Fibroblast of villous mesenchyme (primary cell): ENCODE measurements at places on chromosomes 1 and 21.

DNA sequence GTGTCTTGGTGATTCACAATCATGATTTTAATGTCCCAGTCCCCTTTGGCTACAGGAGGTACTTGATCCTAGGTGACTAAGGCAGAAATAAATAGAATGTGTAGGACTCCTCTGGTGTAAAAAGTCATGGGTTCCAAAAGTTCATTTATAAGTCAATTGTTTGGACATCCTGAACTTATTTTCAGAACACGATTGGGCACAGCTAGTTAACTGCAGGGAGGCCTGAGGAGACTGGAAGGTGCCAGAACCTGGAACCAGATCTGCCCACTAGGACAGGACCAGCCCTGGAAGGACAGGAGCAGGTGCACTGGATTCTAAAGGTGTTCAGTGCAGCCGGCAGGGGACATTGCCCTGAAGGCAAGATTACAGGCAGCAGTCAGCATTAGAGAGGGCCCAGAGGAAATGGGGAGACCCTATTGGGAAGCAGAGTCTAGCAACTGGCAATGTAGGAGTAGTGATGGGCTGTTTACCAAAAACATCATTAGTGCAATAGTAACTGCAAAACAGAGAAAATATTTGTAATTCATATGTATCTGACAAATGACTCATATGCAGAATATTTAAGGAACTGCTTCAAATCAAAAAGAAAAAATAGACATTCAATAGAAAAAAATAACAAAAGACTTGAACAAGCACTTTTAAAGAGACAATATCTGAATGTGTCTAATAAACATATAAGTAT lies 23.6 kb upstream of the HEATR1 start:
- DNase-seq, result no peak

DNA sequence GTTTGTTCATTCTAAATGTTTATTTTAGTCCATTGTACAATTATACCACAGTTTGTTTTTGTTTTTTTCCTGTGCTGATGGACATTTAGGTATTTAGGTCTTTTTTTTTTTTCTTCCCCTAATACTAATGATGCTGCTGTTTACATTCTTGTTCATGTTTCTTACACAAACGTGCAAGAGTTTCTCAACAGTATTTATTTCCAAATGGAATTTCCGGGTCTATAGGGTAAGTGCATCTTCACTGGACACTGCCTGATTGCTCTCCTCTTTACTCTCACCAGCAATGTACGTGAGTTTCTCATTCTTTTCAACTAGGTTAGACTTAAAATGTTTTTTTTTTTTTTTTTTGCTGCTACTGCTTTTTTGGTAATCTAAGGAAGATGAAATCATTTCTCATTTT lies 122.7 kb downstream of the PPP1R12B start:
- DNase-seq, result peak; percentile 63

GRCh38 chr1:22534951-22535350 lies 28.3 kb upstream of the EPHA8 start:
- no peak for DNase-seq

DNA sequence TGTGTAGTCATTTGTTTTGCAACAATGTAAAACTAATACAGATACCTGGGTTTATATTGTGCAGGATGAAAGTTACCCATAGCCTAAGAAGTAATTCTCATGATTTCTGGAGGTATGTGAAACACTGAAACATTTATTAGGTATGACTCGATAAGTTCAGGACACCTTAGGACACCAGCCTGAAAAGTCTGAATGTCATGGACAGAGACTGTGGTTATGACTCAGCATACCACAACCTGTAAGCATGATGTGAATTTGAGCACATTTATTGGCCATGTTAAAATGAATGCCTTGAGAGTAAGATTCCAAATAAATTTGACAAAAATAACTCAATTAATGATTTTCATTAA lies 1471.7 kb upstream of the B3GALT2 start:
- no peak for DNase-seq

DNA sequence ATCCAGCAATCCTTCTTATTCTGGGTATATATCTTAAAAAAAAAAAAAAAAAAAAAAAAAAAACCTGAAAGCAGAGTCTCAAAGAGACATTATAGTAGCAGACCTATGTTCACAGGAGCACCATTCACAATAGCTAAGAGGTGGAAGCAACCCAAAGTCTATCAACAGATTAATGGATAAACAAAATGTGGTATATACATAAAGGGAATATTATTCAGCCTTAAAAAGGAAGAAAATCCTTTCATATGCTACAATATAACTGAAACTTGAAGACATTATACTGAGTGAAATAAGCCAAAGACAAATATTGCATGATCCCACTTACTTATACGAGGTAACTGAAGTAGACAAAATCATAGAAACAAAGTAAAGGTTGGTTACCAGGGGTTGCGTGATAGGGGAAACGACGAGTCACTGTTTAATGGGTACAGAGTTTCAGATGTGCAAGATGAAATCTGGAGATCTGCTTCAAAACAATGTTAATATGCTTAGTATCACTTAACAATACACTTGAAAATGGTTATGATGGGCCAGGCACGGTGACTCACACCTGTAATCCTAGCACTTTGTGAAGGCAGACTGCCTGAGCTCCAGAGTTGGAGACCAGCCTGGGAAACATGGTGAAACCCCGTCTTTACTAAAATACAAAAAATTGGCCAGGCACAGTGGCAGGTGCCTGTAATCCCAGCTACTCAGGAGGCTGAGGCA lies 29.5 kb downstream of the PIK3R3 start:
- DNase-seq, result no peak

- no peak for DNase-seq
These were observed 164.4 kb downstream of the GIPC2 start for GRCh38 chr1:78210175-78210574.

GRCh38 chr1:22364764-22365163 lies 86.9 kb upstream of the ZBTB40 start:
- no peak for DNase-seq

GRCh38 chr1:109096120-109096519 lies 5.6 kb downstream of the TMEM167B start:
- no peak for DNase-seq

DNA sequence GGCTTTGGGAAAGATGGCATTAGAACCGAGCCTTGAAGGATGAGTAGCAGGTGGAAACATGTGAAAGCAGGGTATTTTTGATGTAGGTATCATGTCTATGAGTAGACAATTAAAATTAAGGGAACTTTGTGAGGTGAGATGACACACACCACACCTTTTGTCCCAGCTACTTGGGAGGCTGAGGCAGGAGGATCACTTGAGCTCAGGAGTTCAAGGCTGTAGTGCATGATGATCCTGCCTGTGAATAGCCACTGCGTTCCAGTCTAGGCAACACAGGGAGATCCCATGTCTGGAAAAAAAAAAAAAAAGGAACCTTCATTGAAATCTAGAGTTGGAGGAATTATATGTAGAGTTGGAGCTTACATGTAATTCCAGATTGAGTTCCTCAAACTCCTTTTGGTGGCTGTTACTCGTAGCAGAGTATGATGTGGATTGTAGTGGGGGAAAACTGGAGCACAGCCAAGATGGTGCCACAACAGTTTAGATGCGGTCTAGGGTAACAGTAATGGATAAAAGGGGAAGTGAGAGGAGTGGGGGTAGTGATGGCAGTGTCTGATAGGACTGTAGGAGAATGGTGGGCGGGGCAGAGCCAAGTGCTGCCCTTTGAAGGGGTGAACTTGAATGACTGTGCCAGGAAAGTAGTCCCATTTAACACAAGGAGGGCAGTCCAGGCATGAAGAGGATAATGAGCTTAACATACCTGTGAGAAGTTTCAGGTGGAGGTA lies 17.4 kb downstream of the AK4 start:
- no peak for DNase-seq

GRCh38 chr1:171890131-171890530 lies 48.8 kb downstream of the DNM3 start:
- no peak for DNase-seq

DNA sequence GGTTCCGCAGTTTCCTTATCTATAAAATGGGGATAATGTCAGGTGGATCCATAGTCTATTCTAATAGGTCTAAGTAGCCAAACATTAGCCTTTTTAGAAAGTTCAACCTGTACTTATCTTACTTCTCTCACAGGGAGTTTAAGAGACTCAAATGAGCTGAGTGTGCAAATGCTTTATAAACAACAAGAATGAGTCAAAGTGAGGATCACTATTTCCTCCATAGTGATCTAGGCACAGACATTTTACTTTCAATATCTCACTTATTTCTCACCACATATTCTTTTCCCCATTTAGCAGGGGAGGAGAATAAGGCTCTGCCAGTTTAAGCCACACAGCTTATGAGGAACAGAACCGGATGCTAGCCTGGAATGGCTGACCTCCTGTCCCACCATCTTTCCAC lies 92.1 kb upstream of the LMO4 start:
- DNase-seq, result no peak

- peak; percentile 46 for DNase-seq
These were observed 204.9 kb downstream of the KCNJ6 start for GRCh38 chr21:37711286-37711829.

DNA sequence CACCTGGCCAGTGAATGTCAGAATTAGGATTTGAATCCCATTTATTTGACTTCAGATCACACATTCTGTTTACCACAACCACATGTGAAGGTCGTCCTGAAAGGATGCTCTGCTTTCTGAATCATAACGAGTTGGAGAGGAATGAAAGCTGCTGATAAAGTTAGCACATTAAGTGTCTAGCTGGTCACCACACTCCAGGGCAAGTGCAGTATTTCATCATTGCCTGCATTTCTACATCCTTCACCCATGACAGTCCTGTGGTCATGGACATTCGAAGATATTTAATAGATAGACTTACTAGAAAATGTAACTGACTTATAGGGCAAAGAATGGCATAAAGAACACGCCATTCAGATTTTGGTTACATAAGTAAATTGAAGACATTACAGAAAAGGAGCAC lies 52.7 kb upstream of the ST6GALNAC3 start:
- no peak for DNase-seq

GRCh38 chr1:181604482-181605249 lies 121.3 kb downstream of the CACNA1E start:
- no peak for DNase-seq

DNA sequence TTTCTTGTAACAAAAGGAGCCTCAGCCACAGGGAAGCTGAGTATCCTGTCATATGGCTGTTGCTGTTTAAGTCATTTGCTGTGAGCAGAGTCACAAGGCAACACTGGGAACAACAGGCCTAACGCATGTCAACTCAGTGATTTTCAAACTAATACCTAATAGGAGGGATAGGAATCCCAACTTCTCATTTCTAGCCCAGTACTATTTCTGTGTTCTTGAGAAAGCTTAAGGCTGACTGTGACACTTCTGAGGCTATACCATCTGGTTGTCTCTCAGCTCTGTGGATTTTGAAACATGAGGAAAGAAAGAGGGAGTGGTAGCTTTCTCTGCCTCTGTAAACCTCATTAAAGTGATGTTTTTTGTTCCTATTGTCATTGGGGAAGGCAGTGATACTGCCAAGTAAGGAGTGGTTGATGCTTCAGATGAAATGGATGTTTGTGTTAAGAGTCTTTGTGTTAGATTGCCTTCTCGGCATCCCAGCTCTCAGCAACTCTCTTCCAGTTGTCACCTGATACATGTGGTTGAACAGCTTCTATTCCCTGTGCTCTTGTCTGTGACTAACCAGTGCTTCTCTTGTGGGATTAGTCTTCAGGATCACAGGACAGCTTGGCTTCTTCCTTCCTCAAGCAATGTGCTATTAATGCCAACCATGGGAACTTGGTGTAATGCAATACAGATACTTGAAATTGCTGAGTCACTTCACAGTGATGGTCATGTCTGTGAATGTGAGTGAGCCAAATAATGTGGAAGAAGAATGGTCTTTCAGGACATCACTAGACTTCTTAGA lies 166.8 kb upstream of the IVNS1ABP start:
- peak; percentile 48 for DNase-seq

DNA sequence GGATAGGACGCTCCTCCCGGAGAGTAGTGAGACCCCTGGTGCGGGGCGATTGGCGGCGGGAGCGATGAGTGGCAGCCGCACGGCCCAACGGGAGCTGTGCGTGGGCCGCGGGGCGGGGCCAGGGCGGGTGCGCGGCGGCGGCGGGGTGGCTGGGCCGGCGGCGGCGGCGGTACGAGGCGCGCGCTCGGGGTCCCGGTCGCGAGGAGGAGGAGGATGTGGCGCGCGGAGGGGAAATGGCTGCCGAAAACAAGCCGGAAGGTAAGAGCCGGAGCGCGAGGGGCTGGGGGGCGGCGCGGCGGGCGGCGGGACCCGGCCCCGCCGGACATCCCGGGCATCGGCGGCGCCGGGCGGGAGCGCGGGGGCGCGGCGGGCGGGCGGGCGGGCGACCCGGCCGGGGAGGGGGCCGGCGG lies at the start of gene CAMTA1:
TSS of gene CAMTA1 (plus strand) at position 137 of the 410 bp plus-strand sequence. CDS start at position 214, 77 bp downstream.
- no peak for DNase-seq

DNA sequence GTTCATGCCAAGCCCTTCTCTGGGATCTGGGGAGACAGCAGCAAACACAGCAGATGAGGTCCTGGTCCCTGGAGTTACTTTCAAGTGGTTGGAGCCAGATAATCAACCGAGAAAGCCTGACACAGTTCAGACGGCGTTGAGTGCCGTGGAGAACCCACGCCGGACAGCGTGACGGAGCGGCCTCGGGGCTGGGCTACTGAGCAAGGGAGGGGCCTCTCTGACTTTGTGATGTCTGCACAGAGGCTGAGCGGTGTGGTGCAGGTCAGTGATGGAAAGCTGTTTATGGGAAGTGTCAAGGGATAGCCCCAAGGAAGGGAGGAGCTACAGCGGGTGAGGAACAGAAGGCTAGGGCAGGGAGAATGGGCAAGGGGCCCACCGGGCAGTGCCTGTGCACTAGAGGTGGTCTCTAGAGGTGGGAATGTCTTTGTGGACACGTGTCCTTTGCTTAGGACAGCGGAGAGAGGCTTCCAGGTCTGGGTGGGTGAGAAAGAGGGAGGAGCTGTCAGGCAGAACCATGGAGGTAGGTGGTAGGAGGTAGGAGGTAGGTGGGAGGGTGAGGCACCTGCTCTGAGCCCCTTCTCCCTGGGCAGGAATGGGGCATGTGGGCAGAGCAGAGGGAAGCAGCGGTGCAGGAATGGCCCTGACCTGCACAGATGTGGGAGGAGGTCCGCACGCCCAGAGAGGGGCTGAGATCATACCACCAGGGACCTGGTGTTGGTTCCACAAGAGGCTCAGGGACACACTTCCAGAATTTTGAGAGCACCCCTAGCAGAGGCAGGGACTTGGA lies 62.8 kb downstream of the RUNX3 start:
- DNase-seq, result no peak

DNA sequence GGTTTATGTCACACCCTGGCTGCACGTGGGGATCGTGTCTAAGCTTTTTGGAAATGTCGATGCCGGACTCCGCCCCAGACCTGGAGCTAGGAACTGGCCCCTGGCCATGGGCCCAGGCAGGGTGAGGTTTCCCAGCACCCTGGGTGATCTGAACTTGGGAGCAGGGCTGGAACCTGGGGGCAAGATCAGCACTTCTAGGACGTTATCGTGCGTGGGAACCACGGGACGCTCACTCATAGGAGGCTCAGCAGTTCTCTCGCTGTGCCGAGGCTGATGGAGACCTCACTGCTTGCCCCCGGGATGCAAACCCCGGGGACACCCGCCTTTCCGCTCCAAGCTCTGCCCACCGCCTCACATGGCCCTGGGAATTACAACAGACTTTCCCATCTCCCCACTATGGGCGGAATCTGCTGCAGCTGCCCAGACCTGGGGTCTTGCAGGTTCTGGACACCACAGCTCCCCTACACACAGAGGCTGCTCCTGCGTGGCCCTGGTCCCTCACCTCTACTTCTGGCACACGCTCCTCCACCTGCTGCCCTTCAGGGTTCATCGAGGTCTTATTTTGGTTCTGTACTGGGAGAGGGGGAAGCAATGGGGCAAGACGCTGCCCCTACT lies 35.9 kb downstream of the COL18A1 start:
- no peak for DNase-seq
